Placental epithelial cell (primary cell): ENCODE measurements at places on chromosomes 16 and 17. TPM values are rescaled to one million over a fixed set of nuclear protein-coding genes. Genes with fewer than 3 reads are reported as not detected.

Gene WWOX
- total RNA-seq: 12.9 and 14.5 TPM in 2 replicates

Gene KRTAP16-1
- total RNA-seq: not detected in 2 replicates

Gene FASN
- 67.1 and 186 TPM in 2 replicates for total RNA-seq

Gene KRTAP2-3
- 2.3 TPM in 1 of 2 replicates, not detected in the other for total RNA-seq

Gene RAB26
- total RNA-seq: 0.33 and 0.39 TPM in 2 replicates

Gene RANBP10
- 4.6 and 6.3 TPM in 2 replicates for total RNA-seq

Gene ETV4
- total RNA-seq: 0.39 and 2.6 TPM in 2 replicates

Gene EVI2A
- total RNA-seq: 0.39 TPM in 1 of 2 replicates, not detected in the other

Gene KRT20
- total RNA-seq: not detected in 2 replicates

Gene LITAFD
- total RNA-seq: not detected in 2 replicates

Gene TAC4
- total RNA-seq: not detected in 2 replicates

Gene CTRB1
- not detected in 2 replicates for total RNA-seq

Gene TBC1D26
- 0.65 and 1.2 TPM in 2 replicates for total RNA-seq

Gene PPP1R27
- total RNA-seq: not detected in 2 replicates

Gene CNP
- total RNA-seq: 44.4 and 48.3 TPM in 2 replicates

Gene RGS11
- total RNA-seq: not detected in 2 replicates

Gene PMFBP1
- 0.39 and 1.4 TPM in 2 replicates for total RNA-seq

Gene MYH1
- total RNA-seq: not detected in 2 replicates

Gene KRTAP3-1
- not detected in 2 replicates for total RNA-seq

Gene GPR179
- under 0.01 TPM in 1 of 2 replicates, not detected in the other for total RNA-seq

Gene GSE1
- 22.0 and 23.9 TPM in 2 replicates for total RNA-seq

Gene TNFSF13
- total RNA-seq: 1.4 and 1.6 TPM in 2 replicates

Gene DHX58
- 2.4 and 5.5 TPM in 2 replicates for total RNA-seq

Gene TMEM238L
- not detected in 2 replicates for total RNA-seq

Gene NIP7
- total RNA-seq: 14.5 and 17.9 TPM in 2 replicates
